Stimulated activated CD8-positive, alpha-beta memory T cell treated with anti-CD3 and anti-CD28 coated beads, Interleukin-15, amount 100 ng/mL, for 24 hours (primary cell): ENCODE measurements at places on chromosomes 12 and 14.

GRCh38 chr12:47318963-47319362 lies 239.2 kb upstream of the AMIGO2 start:
- no peak for DNase-seq

GRCh38 chr12:43287706-43288383 lies 264.2 kb downstream of the ADAMTS20 start:
- no peak for DNase-seq

GRCh38 chr12:93079976-93080375 lies 150.9 kb upstream of the EEA1 start:
- no peak for DNase-seq

- DNase-seq: no peak
These were observed 193.6 kb downstream of the KSR2 start for GRCh38 chr12:117774941-117775775.

DNA sequence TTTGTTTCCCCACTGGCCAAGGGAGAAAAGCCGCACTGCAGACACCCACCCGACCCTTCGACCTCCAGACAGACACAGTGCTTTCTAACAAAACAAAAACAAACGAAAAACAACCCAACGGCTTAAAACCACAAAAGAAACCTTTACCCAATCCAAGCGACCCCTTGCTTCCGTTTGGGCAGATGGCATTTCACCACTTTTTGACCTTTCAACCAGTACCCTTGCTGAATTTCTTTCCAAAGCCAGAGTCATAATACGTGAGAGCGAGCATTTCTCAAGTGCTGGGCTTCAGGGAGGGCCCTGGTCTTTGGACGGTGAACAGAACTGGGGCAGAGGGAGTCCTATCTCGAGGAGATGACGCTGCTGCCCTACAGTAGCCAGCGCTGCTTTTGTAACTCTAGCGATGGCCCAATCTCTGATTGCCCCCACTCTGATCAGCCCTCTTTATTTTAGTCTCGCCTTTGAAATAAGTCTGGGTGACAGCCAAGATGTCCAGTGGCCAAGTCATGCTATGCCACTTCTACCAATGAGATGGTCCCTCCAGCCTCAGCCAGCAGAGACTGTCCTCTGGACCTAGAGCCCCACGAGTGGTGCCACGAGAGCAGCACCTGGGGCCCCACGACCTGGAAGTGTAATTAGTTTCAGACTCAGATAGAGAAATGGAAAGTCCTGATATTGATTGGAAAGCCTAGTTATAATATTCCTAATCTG lies 21.9 kb upstream of the ADIPOR2 start:
- no peak for DNase-seq

DNA sequence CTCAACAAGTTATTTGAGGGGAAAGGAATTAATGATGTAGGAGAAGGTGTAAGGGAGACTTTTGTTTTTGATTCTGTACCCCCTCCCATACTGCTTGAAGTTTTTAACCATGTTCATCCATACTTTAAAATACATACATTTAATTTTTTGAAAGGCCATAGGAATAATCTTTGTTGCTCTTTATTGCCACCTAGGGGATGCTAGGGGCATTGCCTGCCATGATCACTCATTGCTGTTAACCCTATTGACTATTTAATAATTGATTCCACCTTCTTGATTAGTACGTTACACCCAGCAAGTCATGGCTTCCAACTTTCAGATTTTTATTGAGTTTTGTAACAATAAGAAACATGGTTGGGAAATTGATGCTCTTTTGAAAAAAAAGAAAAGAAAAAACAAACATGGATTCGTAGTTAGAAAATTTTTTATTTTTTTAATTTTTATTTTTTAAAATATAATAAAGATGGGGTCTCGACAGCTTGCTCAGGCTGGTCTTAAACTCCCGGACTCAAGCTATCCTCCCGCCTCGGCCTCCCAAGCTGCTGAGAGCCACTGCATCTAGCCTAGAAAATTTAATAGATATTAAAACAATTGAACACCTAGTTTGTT lies 8.5 kb upstream of the PRKAB1 start:
- no peak for DNase-seq

DNA sequence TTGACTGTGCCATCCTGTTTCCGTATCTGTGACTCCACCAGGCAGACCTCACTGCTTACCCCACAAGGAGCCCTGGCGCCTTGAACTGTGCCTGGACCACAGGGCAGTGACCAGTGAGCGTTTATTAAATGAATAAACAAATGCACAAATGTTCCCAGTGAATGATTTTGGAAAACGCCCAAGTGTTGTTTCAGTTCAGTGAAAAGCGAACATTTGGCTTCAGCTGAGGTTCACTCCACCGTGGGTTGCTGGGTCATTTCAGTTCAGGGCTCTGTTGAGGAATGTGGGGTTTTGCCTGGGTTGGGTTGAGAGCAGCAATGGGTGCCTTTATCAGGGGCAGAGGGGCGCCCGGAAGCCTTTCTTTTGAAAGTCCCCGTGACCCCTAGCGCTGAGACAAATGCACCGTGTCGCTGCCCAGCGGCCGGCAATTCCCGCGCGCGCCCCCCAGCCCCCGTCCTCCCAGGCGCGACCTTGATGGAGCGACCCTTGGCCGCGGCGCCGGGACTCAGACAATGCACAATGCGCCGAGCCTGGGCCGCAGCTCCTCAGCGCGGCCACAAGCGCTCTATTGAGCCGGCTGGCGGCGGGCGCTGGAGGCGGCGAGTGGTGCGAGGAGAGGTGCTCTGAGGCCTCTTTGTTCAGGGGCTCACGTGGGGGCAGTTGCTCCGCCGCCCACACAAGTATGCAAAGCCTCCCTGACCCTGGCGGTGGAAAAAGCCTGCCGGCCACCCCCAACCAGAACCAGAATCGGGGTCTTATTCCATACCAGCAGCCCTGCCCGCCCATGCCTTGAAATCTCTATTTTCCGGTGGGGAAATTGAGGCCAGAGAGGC lies 40.5 kb upstream of the CLMN start:
- DNase-seq: no peak

- no peak for DNase-seq
These were observed 221.5 kb upstream of the HMGA2 start for GRCh38 chr12:65602610-65603295.

DNA sequence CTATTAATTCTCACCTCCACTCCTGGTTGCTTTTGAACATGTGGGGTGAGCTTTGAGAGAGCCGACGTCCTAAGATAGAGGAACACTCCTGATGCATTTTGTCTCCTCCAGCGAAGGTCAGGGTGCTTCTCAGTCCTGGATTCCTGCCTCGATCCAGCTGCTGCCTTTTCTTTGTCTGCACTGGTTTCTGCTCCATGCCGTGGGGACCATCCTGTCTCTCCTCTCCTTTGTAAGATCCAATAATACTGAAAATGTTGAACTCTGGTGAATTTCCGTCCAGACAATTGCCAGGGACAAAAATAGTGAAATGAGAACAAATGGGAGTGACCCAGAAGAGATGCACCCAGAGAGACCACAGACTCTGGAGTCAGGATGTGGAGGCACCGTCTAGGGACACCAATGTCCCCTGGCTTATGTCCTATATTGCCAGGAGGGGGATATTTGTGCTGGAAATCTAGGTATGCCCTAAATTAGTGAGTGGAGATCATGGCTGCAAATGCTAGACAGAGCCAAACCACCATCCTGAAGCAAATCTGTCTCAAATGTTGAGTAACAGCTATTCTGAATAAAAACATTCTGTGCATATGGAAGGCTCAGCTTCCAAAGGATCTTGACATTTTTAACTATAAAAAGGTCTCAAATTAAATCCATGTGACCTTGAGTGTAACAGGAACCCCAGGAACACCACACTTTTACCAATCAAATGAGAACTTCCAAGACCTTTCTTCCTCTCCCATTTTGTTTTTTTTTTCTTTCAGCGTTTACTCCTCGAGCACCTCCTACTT lies 170.9 kb downstream of the PPM1H start:
- DNase-seq: no peak

GRCh38 chr14:73455294-73455693 lies 3.1 kb downstream of the NUMB start:
- DNase-seq: no peak
